ENCODE measurements at places on chromosomes 6 and 20. TPM values are rescaled to one million over a fixed set of nuclear protein-coding genes. Genes with fewer than 3 reads are reported as not detected.

DNA sequence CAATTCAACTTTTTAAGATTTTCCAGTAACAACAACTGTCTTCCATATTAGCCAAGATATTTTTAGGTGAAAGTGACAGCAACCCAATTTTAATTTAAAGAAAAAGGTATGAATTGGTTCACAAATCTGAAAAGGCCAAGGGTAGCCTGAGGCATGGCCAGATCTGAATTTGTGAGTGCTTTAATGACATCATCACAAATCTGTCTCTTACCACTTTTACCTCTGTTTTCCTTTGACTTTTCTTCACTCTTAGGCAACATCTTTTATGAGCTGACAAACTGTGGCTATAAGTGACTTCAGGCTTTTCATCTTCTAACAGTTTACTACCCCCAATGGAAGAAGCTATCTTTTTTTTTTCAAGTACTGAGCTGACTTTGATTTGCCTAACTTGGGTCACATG, 44.5 kb upstream of the PKIB start:
- H3K36me3 ChIP-seq = no peaks in the 10 kb centered on the region
- H3K4me3 ChIP-seq = no peak overlapping the region
- DNase-seq = no peak
- H3K27me3 ChIP-seq = no peaks in the 10 kb centered on the region

Gene CYP21A2
- total RNA-seq = 8.9 TPM

DNA sequence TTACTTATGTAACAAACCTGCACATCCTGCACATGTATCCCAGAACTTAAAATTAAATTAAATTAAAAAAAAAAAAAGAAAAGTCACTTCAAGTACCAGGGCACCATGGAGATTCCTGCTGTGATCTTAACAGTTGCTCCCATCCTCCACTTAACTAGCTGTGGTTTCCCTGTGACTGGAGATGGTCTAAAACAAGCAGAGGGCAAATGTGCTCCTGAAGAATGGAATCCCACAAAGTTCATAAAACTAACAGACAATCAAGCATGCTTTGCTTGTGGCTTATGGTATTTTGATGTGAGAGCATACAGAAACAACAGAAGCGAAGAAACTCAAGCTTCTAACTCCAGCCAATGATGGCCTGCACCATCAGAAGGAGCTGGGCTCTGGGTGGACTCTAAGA, 153.6 kb upstream of the KCNK16 start:
- H3K4me1 ChIP-seq = peaks cover 5% of the 10 kb centered on the region
- no peak overlapping the region for H3K4me3 ChIP-seq
- H3K27me3 ChIP-seq = no peaks in the 10 kb centered on the region
- no peaks in the 10 kb centered on the region for H3K36me3 ChIP-seq
- DNase-seq = no peak

- H3K36me3 ChIP-seq = no peaks in the 10 kb centered on the region
- DNase-seq = no peak
- H3K27me3 ChIP-seq = no peaks in the 10 kb centered on the region
- no peak overlapping the region for H3K4me3 ChIP-seq
- no peak overlapping the region for H3K27ac ChIP-seq
- peaks cover 9% of the 10 kb centered on the region for H3K4me1 ChIP-seq
Observed at GRCh38 chr6:56685994-56686393, 43.3 kb upstream of the DST start.

Gene ZSCAN16
- 3.7 TPM for total RNA-seq

DNA sequence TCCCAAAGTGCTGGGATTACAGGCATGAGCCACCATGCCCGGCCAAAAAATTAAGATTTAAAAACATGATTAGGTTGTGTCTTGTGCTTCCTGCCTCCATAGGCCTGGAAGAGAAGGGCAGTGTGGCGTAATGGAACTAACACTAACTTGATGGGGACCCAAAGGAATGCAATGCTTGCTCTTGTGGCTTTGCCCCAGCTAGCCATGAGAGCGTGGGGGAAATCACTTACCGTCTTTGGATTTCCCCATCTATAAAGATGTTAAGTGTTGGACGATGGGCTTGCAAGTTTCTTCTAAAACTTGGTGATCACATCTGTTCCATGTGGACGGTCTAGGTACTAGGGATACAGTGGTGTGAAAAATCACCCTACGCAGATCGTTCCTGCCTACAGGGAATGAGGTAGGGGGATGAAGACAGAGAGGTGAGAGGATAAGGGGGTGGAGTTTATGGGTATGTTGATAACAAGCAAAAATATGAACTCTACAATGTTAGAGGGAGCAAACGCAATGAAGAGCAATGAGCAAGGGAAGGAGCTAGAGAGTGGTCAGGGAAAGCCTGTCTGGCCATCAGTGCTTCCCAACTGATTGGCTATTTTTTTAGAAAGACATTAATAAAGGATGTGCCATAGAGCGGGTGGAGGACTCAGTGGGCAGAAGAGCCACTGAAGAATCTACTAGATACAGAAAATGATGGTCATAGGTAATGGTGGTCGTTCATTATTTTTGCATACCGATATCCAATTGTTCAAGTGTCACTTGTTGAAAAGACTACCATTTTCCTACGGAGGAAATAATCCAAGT, 165.2 kb downstream of the BCAS1 start:
- no peak overlapping the region for H3K4me3 ChIP-seq
- DNase-seq = no peak
- H3K36me3 ChIP-seq = no peaks in the 10 kb centered on the region
- H3K27ac ChIP-seq = no peak overlapping the region

DNA sequence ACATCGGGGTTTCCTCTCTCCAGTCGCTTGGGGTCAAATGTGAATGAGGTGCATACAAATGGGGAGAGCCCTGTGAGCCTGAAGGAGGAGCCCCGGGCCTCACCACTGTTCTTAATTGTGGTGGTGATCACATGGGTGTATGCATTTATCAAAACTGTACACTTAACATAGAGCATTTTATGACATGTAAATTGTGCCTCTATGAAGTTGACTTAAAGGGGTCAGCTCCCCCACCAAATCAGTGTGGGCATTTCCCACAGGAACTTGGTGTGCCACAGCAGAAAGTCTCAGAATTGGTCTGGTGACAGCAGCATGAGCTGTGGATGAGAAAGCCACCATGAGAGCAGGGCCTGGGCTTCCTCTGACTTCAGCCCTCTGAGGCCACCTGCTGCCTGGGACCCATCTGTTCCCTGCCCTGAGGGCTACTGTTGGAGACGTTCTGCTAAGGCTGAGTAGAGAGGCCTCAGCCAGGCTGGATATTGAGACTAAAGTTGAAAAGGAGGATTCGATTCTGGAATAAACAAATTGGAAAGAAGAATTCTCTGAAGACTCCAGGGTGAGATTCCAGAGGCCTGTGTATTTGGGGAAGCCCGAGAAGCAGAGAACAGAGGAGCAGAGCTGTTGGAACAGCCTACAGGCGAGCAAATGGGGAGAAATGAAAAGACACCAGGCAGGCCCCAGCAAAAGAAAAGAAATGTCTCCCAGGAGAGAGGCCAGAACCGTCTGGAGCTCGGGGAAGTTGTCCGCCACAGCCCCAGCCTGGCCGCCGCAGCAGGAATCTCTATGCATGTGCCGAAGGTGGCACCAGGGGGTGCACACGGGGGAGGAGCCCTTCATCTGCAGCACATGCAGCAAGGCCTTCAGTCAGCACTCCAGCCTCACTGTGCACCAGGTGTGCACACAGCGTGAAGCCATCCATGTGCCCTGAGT, 37.6 kb upstream of the XRN2 start:
- no peaks in the 10 kb centered on the region for H3K36me3 ChIP-seq
- no peaks in the 10 kb centered on the region for H3K4me1 ChIP-seq
- no peaks in the 10 kb centered on the region for H3K27me3 ChIP-seq
- H3K4me3 ChIP-seq = no peak overlapping the region
- no peak overlapping the region for H3K27ac ChIP-seq

DNA sequence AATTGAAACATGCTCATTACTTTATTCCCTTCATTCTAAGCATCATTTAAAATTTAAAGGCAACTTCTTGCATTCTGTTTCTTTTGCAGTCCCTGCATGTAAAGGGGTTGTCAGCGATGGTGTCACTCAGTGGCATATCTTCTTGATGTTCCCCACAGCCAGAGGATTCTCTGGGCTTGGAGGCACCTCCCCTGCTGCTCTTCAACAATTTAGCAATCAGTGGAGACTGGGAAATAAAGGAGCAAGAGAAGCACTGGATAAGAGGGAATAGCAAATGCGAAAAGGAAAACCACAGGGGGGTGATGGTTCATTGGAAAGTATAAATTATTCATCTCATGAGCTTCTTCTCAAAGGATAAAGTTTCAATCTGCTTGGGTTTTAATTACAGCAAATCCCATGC, 30.7 kb upstream of the MC3R start:
- H3K4me3 ChIP-seq = no peak overlapping the region
- H3K27ac ChIP-seq = no peak overlapping the region
- no peak for DNase-seq
- no peaks in the 10 kb centered on the region for H3K4me1 ChIP-seq

DNA sequence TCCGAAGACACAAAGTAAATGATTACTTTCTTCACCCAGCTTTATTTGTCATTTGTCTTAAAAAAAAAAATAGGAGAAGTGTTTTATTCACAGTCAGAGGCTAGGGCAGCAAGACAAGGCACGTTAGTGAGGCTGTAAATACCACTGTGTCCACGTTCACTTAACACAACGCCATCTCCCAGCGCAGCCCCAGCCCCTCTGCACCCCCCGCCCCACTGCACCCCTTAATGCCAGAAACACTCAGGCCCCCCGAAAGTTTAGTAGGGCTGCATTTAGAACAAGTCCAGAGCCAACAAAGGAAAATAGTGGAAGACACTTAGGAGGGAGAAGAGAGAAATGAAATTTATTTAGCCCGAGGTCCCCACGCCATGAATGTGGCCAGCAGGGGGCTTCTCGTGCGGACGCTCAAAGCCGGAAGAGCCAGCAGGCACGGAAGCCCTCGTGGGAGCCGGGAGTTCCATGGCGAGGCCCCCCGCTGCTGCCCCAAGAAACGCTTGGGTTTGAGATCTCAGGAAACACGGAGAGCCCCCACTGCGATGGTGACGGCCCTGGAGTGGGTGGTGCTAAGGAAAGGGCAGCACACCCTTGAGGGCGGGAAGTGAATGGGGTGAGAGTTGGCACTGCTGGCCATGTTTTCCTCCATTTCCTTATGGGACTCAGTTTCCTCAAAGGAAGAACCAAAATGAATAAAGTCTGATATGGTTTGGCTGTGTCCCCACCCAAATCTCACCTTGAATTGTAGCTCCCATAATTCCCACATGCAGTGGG, 50.2 kb downstream of the IYD start:
- peaks cover 2% of the 10 kb centered on the region for H3K4me1 ChIP-seq
- peak; percentile 66 for DNase-seq
- no peaks in the 10 kb centered on the region for H3K27me3 ChIP-seq
- no peaks in the 10 kb centered on the region for H3K36me3 ChIP-seq

Gene SPATS1
- total RNA-seq = not detected

Measured in ovary (tissue), 10 donors.